ENCODE measurements at places on chromosomes 7 and 10.

DNA sequence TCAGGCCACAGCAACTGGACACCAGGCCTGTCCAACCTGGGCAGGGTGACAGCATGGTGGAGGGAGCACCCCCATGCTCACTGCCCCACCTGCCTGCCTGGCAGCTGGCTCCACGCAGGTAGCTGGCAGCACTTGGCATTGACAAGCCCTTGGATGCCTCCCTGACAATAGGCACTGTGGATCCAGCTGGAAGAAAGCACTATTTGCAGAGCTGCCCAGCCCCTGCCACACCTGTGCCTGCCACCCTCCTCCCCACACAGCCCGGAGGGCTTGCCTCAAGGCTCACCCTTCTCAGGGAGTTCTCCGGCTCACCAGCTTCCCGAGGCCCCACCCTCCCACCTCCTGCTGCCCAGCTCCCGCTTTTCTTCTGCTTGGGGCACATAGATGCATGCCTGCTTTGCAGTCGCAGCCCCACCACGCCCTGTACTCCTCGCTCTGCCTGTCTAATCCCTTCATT, 160.1 kb downstream of the NEURL1 start:
- DNase-seq, result no peak

DNA sequence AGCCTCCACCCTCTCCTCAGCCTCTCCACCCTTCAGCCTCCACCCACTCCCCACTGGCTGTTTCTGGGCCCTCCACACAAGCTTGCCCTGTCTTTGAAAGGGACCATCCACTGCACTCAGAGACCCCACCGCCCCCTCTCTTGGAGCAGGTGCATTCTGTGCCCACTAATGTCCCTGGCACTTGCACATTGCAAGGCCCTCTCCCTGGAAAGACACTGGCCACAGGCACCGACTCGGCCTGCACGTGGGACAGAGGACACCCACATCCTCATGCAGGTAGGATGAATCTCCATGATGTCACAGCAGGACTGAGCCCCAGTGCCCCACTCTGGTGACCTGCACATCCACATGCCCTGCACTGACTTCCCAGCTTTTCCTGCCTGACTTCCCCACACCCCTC, 36.8 kb upstream of the EBF3 start:
- DNase-seq, result no peak

- peak; percentile 67 for DNase-seq
Measured at GRCh38 chr7:151085691-151086620, at the start of gene AGAP3. TSS of gene AGAP3 (plus strand) at chr7:151086475. CDS start at chr7:151086742, 267 bp downstream.

DNA sequence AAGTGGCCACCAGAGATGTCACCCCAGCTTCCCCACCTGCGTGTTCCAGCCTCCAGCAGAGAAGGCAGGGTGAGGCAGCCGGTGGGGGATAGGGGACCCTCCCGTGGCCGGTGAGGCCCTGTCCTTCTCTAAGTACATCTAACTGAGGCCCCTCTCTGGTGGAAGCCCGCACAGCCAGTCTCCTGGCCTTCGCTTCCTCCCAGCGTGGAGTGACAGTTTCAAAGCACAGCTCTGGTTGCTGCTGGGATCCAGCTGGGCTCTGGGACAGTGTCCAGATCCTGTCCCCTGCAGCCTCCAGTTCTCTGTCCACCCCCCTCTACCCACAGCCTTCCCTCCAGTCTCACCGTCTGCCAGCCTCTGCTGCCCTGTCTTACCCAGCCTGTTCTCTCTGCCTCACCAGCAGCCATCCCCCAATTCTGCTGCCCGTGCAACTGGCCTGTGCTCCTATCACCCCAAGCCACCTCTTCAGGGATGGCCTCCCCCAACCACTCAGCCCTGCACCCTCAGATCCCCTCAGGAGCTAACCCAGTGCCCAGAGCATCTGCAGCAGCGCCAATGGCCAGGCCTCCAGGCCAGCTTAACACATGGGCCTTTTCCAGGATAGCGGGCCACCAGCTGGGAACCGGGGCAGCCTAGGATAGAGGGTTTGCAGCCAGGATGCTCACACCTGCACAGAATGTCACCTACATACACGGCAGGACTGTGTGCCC, 16.3 kb upstream of the SH2B2 start:
- no peak for DNase-seq

GRCh38 chr7:28315565-28316410, 96.5 kb upstream of the CREB5 start:
- no peak for DNase-seq

GRCh38 chr10:91210435-91210834, 10.0 kb upstream of the PCGF5 start:
- no peak for DNase-seq

DNA sequence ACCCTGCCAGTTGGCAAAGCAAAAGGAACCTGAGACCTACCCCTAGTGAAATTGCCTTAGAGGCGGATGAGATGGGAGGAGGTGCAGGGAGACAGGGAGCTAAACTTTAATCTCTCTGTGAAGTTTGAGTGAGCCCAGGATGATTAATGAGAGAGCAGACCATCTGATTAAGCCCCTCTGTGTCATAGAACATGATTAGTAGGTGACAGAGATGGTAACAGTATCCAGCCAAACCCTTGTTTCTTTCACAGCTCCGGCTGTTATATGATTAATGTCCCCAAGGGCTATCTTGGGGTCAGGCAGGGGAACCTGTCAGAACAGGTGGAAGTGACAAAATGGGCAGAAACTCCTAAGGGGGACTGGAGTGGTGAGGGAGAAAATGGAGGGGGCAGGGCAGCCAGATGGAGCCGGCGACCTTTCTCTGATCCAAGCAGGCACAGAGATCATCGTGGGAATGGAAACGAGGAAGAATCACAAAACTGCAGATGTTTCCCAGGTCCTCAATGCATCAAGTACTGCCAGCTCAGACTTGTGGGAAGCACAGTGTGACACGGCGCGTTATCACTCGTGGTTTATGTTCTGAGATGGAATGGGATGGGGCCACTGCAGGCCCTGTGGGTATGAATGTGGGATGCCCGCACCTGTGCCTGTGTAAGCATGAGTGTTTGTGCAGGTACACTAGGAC, 684.2 kb downstream of the LRMDA start:
- no peak for DNase-seq

GRCh38 chr10:106705681-106706100, 458.8 kb downstream of the SORCS1 start:
- no peak for DNase-seq

DNA sequence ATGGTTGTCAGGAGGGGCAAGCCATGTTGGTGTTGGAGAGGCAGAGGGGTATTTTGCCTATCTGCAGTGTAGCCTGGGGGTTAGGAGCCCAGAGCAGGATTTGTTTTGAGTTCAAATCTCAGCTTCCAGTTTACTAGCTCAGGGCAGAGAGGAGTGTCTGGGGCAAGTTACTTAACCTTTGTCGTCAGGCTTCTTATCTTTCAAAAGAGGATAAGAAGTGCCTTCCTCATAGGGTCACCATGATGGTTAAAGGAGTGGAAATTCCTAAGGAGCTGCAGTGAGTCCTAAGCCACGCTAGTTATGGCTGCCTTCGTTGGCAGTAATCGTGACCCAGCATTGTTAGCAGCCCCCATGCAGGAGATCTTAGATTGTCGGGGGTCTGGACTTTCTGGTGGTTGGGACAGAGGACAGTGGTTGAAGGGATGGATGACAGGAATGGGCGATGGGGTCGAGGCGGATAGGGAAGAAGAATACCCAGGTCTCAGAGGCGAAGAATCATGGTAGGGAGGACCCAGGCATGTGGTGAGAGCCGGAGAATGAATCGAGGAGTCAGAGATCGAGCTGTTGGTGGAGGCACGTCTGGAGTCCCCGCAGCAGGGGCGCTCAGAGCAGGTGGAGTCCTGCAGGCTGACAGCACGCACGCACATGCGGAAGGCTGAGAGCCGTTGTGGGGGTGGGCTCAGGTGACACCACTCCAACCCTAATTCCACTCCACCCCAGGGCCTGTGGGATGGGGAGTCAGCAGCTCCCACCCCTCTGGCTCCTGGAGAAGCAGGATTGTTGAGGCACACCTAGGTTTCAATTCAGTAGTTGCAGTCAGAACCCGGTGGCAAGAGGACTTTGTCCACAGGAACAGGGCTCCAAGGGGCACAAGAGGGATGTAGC, 11.6 kb downstream of the ADCK2 start:
- no peak for DNase-seq

Measured in stimulated activated CD4-positive, alpha-beta T cell treated with anti-CD3 and anti-CD28 coated beads, Interleukin-4, amount 100 ng/mL, for 1 hour (primary cell).